ENCODE measurements at places on chromosomes 12 and 14.

DNA sequence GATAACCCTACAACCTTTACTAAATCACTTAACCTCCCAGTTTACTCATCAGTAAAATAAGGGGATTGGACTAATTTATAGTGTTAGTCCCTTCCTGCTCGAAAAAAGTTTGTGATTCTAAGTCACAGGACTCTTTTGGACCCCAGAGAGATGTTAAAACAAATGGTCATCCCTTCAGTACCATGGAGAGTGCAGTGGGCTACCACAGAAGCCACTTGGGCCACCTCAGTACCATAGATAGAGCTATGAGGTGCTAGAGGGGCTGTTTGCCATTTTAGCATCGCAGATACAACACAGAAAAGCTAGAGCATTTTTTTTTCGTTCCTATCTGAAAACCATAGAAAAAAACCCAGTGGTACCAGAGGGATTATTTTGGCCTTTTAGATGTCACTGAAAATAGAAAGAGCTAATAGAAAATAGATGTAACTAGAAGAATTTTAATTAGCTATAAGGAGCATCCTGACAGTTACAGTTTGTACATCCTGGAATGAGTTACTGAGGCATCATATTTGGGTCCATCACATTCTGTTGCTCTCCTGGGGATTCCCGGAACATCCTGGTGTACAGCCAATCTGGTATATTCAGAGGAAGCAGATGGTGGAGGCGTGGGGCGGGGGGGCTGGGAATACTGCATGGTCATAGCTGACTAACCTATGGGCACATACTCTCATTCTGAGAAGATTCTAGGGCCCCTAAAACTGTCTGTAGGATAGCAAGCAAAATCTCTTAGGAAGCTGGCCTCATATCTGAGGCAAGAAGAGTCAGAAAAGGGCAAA, 2.8 kb downstream of the ZNF219 start:
- DNase-seq: no peak

DNA sequence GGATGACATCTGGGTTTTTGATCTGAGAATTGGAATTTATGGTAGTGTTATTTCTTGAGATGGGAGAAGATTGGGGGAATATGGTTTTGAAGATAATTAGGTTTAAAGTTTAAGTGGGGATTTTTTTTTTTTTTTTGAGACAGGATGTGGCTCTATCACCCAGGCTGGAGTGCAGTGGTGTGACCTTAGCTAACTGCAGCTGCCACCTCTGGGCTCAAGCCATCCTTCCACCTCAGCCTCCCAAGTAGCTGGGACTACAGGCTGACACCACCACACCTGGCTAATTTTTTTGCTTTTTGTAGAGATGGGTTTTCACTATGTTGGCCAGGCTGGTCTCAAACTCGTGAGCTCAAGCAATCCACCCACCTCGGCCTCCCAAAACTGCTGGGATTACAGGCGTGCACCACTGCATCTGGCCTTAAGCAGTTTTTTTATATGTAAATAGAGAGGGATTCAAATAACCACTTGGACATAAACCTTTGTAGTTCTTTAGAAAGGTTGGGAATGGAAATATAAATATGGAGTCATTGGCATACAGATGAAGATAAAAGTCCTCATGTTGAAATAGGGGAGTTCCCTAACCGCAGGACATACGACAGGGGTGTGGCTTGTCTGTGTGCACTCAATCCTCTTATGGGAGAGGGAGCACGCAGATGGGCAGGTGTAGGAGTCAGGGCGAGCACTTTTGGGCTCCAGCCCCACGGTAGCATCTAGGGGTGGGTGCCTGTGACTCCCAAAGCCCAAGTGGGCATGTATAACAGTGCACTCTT, 4.7 kb downstream of the LIN52 start:
- no peak for DNase-seq

DNA sequence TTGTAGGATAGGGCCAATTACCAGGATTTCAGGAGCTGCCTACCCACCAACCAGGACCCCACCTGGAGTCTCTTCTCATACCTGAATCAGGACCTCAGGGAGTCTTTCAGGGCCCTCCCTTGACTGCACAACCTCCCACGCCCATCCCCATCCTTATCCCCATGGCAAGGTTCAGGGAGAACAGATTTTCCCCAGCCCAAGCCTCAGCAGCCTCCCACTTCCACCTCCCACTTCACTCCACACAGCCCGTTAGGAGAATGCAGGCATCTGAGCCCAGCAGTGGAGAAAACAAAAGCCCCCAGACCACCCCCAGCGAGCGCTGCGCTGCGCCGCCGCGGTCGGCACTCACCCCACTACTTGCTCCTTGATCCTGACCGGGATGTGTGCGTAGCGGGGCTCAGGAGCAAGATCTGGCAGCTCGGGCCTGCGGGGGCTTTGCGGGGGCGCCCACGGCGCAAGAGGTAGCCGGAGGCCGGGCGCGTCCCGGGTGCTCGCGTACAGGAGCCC, 1.4 kb downstream of the B4GALNT1 start:
- no peak for DNase-seq

DNA sequence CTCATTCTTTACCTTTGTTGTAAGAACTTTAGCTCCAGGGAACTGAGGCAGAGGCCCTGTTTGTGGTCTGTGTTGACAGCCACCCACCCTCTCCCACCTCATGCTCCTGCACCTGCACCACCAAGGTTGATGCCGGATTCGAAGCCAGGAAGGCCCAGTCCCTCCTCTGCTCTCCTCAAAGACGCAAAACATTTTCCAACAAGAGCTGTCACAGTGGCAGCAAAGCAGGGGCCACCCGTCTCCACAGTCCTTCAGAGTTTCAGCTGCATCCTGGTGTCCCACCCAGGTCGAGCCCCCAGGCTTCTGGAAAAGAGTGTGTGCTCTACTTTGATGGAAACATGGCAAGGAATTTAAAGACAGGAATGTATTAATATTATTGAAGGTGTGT, 37.4 kb downstream of the MMAB start:
- no peak for DNase-seq

GRCh38 chr12:107377596-107378385, 284.4 kb upstream of the CRY1 start:
- DNase-seq: no peak

DNA sequence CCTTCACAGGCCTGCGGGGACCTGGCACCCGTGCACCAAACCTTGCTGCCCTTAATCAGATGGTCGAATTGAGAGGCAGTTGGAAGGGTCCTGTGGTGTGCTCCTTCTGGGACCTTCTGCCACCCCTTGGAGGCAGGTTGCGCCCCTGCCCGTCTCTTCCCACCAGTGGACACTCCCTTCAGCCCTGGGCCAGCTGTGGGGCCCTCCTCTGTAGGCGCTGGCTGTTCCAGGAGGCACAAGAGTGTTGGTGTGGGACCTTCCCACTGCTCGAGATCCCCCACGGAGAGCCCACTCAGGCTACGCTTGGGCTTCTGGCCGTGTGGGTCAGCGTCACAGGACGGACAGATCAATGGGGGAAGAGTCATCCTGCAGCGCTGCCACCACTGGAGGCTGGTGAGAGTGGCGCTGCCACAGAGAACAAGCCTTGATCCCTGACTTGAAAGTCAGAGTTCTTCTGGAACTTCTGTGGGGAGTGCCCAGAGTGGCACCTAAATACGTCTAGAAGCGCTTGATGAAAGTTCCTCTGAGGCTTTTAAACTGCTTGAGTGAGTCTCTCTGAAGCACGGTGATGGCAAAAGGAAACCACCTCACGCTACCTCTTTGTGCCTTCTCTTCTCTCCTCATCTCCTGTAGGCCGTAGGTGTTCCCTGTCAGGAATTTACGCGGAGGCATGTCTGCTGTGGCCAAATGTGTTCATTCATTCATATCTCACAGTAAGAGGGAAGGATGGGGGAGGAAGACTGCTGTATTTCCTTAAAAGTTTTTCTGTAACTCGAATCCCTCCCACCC, 48.3 kb downstream of the TRAF3 start:
- DNase-seq: no peak

GRCh38 chr12:119547001-119547400, 46.6 kb upstream of the TMEM233 start:
- DNase-seq: no peak

GRCh38 chr12:92136965-92137721, 8.5 kb downstream of the BTG1 start:
- no peak for DNase-seq

GRCh38 chr14:100313464-100314230, 7.4 kb upstream of the SLC25A29 start:
- no peak for DNase-seq

GRCh38 chr14:77180726-77181602, 634 bp upstream of the TMEM63C start:
- no peak for DNase-seq

GRCh38 chr12:109482491-109482890, 5.1 kb downstream of the UBE3B start:
- DNase-seq: no peak

- no peak for DNase-seq
These were observed 14.6 kb downstream of the CLMN start for GRCh38 chr14:95305145-95305544.

DNA sequence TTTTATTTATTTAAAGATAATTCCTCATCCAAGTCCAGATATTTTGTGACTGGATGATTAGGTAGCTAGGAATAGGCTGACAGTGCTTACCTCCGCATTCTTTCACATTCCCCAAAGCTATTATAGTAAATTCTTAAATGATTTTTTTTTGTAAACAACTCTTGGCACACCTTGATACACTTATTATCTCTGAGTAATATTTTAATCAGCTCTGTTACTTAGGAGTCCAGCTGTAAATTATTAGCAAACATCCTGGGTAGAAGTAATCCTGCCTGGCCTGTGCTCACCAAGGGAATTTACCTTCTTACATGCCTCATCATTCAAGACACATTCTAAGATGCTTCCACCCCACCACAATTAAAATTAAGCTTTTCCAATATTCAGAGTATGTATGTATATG, 186.1 kb downstream of the SLC2A13 start:
- no peak for DNase-seq

DNA sequence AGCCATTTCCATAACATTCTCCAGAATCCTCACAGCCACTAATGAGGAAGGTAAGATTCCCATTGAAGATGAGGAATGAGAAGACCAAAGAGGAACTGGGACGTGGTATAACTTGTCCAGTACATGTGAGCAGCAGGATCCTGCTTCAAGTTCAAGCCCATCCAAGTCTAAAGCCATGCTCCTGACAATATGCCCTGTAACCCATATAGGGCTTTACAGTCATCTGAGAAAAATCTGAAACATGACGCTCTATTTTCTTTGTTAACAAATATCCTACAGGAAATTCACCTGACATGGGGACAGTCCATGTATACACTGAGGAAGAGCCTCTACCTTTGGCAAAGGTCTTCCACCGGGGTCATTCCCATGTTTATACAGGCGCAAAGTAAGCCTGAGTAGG, 3.1 kb upstream of the ACTR6 start:
- DNase-seq: no peak

DNA sequence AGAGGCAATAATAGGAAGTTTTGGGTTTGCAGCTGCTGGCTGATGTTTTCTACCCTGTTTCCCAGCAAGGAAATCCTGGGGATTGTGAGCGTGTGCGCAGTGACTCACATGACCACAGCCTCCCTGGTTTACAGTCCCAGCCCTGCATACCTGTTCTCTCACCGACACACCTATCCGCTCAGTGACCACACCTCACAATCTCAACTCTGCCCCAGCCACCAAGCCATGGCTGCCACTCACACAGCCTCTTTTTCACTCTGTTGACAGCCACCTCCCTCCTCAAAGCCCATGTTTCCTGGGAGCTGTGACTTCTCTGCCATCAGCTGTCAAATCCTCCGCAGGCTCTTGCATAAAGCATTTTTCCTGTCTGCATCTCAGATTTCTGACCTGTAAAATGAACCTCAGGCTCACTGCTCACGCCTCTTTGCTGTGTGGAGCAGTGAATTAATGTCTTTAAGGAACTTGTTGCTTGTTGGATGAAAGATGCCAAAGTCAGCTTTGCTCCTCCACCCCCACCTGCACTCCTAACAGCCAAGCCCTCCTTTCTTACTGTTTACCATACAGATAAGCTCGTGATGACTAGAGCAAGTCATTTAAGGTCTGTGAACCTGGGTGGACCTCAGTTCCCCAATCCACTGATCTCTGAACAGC, 43.5 kb downstream of the B4GALNT3 start:
- DNase-seq: no peak

- no peak for DNase-seq
These were observed 9.1 kb downstream of the B4GALNT1 start for GRCh38 chr12:57623811-57624390.

DNA sequence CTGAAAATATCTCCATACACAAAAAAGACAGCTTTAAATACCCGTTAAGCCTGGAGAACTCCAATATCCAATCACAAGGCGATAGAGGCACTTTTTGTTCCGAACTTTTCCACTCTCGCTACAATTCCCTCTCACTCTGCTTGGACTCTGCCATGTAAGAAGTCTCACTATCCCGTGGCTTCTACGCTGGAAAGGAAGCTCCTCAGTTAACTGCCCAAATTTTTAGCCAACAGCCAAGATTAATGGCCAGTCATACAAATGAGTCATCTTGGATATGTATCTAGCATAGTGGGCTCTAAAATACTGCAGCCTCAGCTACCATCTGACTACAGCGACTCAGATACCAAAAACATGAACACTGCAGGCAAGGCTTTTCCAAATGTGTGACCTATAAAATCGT, 45.5 kb upstream of the RERGL start:
- DNase-seq: no peak

- DNase-seq: no peak
These were observed 276.6 kb upstream of the NAV3 start for GRCh38 chr12:77553976-77554619.

DNA sequence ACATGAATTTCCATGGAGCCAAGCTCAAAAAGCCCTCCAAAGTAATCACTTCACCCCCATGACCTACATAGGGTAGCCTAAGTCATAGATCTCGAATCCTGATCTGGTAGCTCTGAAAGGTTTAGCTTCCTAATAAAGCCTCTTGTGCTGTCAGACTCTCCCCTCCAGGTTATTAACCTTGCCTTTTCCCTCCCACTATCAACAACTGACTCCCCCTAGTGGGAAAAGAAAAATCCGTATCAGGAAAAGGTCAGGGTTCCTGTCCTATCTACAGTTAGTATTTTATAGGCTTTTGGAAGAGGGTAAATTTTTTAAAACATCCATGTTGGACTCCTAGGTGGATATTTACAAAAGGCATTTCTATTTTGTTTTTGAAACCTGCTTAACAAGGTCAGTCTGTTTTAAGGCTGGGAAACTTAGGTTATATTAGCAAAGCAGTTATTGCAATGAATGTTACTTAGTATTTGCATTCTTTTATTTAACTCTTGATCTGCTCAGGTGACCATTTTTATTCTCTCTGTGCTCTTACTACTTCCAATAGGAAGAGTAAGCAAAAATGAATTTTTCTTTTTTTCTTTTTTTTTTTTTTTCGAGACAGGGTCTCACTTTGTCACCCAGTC, 8.0 kb downstream of the YY1 start:
- DNase-seq: no peak

- DNase-seq: no peak
These were observed 136.8 kb upstream of the PRKD1 start for GRCh38 chr14:30064454-30064853.

DNA sequence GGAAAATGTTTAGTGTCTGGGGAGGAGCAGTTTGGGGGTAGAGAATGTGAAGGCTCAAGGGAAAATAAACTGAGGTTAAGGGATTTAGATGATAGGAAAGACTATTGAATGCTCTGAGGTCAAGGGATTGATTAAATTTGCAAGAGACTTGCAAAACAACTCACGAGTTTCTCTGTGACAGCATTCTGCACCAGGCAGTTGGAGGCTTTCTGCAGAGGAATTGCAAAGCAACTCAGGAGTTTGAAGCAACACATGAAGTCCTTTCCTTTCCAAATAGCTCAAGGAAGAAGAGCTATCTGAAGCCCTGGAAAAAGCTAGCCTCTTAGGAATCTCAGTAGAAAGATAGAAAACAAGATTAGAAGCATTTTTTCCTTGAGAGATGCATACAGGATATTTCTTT, 23.9 kb downstream of the SLC7A8 start:
- no peak for DNase-seq

- no peak for DNase-seq
These were observed 15.9 kb downstream of the MAP3K12 start for GRCh38 chr12:53483225-53483978.

GRCh38 chr12:70645494-70646317, 8.5 kb upstream of the PTPRB start:
- DNase-seq: no peak
